ENCODE measurements at places on chromosomes 6 and 20.
A peak's percentile ranks its signal among the peaks of the same experiment; 100 is the strongest.

DNA sequence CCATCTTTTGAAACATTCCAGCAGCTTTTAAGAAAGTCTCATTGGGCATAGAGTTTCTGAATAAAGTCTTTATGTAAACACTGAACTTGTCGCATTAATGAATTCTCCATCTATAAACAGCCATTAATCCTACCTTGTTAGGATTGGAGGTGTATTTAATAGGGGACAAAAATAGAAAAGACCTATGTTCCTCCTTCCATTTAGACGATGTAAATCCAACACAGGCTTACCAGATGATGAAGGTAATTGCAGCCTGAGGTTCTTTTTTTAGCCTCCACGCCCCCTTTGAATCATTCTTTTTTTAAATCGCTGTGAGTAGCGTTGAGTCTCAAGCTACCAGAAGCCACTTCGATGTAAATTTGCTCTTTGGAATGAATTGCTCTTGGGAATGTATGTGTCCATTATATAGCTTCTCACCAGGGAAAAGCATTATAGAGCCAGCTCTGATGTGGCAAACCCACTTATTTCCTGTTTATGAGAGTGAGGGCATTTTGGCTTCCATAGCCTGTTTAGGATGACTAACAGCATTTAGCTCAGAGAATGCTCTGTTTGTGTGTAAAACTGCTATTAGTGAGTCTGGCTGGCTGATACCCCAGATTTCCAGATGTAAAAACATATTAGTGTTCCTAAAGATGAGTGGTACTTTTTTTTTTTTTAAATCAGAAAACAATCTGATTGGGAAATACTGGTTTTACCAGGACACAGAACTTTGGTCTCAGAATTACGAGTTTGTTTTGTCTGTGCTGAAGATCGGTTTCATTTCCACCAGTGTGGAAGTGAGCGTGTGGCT is 74.9 kb upstream of the CLDN20 start:
- DNase-seq, result no peak

DNA sequence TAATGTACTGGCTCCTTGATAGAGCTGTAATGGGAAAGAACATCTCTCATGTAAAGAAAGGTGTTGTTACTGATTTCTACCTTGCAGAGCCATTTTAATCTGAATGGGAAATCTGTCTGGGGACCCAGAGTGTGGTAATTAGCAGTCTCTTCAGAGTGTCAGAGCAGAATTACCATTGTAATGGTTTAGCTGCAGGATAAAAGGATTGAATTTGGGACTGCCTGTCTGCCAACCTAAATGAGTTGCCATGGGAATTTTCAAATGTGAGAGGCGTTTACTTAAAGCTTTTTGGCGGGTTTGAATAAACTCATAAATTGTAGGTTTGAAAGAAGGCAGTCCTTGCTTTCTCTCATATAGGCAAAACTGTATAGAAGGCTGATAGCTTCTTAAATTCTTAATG is 128.8 kb downstream of the QKI start:
- no peak for DNase-seq

DNA sequence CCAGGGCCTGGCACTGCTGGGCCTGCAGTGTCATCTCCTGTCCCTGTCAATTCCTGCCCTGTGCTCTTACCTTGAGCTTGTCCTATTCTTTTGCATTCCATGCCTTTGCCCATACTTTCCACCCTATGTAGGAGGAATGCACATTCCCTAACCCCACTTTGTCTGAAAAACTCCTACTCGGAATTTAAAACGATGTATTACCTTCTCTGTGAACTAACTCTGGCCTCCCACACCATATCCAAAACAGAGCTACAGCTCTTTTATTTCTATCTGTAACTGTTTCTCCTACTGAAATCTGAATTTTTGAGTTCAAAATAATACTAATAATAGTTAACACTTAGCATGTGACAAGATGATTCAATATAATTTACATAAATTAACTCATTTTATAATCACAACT is 353.7 kb downstream of the FRK start:
- no peak for DNase-seq

- DNase-seq, result no peak
Observed at GRCh38 chr6:112349958-112350357, 2.8 kb downstream of the RFPL4B start.

DNA sequence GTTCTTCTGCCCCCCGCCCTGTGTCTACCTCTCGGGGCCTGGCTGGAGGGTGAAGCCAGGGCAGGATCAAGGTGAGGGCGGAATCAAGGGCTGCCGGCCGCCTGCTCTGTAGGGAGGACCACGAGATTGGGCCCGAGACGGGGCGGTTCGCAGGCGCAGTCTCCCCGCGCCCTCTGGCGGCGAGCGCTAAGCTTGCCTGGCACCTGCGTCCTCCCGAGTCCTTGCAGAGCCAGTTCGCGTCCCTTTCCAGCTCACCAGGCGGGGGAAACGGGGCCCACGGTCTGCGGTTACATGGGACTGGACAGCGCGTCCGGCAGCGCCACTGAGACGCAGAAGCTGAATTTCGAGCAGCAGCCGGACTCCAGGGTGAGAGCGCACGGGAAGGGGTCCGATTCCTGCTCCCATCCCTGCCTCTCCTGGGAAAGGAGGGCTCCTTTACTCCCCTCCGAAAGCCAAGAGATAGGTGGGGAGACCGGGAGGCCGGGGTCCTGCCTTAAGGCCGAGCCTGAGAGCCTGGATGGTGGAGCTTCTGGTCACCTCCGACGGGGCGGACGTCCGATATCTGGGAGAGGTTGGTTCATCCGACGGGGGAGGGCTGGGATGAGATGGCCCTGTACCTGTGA is 3.6 kb upstream of the MATN4 start:
- no peak for DNase-seq

DNA sequence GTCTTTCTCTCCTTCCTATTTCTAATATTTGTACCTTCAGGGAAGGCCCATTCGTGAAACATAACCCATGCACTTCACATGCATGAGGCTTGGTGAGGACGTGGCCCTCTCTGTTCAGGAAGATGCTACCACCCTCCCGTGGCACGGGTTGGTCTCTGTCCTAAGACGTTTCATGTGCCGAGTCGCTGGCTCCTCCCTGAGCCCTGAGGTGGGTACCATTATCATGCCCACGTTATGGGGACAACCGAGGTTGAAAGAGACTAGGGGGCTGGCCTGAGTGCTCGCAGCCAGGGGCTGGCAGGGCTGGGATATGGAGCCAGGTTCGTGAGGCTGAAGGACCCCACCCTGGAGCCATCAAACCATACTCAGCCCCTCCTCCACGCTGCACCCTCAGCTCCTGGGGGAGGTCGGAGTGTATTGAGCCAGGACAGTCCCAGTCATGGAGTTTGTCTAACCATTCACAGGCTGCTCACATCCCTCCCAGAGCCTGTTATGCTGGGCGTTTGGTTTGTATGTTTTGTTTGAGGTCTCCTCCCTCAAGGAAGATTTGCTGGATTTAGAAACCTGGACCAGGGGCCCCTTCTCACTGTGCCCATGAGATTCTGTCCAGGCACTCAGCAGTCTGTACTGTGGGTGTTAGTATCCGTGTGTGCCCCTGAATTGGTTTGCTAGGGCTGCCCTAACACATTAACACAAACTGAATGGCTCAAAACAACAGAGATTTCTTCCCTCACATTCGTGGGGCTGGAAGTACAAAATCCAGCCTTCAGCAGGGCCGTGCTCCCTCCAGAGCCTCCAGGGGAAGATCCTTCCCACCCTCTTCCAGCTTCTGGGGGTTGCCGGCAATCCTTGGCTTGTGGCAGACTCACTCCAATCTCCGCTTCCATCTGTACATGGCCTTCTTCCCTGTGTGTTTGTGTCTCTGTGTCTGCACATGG is 88.3 kb downstream of the ANKRD60 start:
- no peak for DNase-seq

- no peak for DNase-seq
Observed at GRCh38 chr20:44600758-44601201, 18.4 kb downstream of the PKIG start.

- no peak for DNase-seq
Observed at GRCh38 chr6:111347589-111347988, 135.4 kb downstream of the REV3L start.

GRCh38 chr20:11338496-11339306 is 579.0 kb upstream of the BTBD3 start:
- no peak for DNase-seq

DNA sequence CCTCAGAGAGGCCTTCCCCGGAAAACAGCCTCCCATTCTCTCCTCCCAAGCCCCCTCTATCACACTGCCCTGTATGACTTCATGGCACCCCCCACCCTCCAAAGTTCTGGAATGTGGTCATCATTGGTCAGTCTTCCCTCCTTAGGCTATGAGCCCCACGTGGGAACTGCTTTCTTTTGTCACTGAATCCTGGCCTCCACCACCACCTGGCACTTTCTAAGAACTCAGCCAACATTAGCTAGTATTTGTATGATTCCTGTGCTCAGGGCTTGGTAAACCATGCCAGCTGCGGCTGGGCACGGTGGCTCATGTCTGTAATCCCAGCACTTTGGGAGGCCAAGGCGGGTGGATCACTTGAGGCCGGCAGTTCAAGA is 8.4 kb upstream of the E2F1 start:
- DNase-seq, result peak; percentile 39

GRCh38 chr20:14498772-14499171 is 161.4 kb upstream of the FLRT3 start:
- DNase-seq, result no peak

DNA sequence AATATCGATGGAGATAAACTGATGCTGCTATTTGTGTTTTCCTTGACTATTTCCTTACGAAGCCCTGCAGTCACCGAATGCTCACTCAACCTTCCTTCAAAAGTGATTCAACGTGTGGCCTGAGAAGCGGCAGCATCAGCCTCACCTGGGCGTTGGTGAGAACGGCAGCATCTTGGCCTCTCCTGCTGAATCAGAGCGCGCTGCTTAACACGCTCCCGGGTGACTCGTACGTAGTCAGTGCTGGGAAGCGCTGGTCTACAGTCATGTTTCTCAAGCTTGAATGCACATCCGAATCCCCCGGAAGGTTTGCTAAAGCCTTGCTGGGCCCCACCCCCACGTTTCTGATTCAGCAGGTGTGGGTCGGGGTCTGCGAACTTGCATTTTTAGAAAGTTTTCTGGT is 214.1 kb upstream of the RREB1 start:
- no peak for DNase-seq

GRCh38 chr6:124294574-124295200 is 491.0 kb downstream of the NKAIN2 start:
- DNase-seq, result no peak

GRCh38 chr6:53795340-53795701 is 516 bp downstream of the LRRC1 start:
- no peak for DNase-seq

- no peak for DNase-seq
Observed at GRCh38 chr6:40176152-40176551, 241.9 kb upstream of the MOCS1 start.

DNA sequence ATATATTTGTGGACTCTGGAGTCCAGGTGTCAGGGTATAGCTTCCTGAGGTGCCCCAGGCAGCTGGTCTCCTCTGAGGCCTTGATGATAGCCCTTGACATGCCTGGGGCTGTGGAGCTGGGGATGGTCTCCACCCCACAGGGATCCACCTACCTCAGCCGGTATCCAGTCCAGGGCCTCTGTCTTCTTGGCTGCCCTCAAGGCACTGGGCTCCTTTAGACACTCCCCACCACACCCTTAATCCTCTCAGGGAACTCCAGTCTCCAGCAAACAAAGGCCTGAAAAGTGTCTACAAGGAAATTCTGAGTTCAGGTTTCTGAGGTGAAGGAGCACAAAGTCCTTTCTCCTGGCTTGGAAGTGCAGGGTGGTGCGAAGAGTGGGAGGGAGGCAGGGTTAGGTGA is 44.6 kb upstream of the DDR1 start:
- no peak for DNase-seq

GRCh38 chr6:88483424-88483823 is 317.3 kb upstream of the CNR1 start:
- no peak for DNase-seq

GRCh38 chr6:34555007-34555322 is 1.2 kb downstream of the SPDEF start:
- no peak for DNase-seq

DNA sequence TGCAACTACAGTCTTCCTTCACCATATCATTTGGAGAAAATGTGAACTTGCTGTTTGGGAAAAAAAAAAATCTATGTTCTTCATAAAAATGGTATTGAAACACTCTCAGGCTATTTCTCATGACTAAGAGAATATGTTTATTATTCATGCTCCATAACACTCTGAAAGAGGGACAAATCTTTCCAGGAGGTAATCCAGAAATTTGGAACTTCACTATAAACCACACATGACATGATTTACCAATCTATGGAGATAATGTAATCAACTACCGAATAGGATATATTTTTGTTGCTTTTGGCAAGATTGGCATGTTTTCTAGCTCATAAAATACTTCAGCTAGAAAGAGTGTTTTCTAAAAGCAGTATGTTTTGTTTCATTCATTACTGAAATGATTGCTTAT is 56.3 kb downstream of the THEMIS start:
- no peak for DNase-seq

DNA sequence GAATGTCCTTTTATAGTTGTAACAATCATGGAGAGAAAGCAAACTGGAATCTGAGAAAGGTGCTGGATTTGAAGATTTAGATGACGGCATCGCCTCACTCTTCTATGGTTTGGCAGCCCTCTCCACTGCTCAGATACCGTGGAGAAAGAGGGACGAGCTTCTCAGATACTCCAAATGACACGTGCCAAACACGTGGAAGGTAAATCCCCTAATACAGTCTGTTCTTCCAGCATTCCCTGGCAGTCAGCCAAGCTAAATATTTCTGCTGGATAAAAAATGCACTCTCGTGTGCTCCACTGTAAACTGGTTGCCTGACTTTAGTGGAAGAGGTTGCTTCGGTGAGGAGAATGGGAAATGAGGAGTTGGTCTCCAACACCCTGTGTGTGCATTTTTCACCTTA is 16.7 kb upstream of the PRDM1 start:
- DNase-seq, result no peak

- no peak for DNase-seq
Observed at GRCh38 chr6:98601716-98602115, 232.7 kb upstream of the POU3F2 start.

DNA sequence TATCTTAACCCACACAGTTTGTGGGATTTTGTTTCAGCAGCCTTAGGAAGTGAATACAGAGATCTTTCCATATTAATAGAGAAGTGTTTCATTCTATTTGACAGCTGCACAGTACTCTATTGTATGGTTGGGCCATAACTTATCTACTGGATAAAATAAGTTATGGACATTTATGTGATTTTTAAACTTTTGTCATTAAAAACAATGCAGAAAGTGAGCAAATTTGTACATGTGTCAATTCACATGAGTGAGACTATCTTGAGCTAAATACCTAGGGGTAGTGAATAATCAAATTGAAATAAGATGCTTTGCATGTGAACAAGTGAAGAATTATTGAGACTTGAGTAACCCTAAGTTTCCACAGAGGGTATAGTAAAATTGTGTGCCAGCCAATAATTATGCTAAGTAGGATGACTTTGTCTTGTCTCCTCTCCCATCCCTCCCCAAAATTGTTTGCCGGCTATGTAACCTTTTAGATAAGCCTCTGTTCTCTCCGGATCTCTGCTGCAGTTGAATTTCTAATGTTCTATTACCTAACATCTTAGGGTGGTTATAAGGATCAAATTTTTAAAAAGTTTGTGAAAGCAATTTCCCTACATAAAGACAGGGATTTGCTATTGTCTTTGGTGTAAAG is 33.3 kb upstream of the TPBG start:
- DNase-seq, result no peak

All from nucleus accumbens (tissue), 56 donors.